Effector CD4-positive, alpha-beta T cell (primary cell): ENCODE measurements at places on chromosomes 13 and 19.

DNA sequence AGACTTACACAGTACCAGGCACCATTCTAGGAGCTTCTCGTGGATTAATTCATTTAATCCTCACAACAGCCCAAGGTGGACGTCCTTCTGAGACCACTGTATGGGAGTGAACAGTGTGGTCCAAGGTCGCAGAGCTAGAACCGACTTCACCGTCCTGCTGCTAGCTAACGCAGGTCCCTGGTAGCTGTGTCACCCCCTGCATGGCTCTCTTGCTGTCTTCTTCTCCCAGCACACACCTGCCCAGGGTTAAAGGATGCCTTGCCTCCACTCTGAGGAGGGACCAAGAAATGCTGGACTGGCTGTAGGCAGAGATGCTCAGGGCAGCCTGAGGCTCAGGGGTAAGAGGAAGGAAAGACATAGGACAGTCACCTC is 3.0 kb downstream of the AKT2 start:
- DNase-seq, result no peak

DNA sequence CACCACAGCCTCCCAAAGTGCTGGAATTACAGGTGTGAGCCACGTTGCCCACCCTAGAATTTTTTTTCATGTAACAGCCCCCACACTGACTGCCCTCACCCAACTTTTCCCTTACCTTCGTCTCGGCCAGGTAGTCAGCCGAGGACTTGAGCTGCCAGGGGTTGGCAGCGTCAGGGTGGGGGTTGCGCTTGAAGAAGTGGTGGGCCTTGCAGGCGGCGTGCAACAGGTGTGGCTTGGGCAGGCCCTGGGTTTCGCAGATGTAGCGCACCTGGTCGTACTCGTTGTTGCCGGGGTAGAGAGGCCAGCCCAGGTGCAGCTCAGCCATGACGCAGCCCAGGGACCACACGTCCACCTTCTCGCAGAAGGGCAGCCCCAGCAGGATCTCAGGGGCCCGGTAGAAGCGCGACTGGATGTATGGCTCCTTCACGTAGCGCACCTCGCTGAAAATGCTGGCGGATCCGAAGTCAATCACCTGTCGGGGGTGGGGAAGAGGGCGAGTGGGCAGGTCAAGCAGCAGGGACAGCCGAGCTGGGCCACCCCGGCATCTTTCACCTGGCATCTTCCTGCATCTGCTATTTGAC is 6.2 kb downstream of the HIPK4 start:
- no peak for DNase-seq

DNA sequence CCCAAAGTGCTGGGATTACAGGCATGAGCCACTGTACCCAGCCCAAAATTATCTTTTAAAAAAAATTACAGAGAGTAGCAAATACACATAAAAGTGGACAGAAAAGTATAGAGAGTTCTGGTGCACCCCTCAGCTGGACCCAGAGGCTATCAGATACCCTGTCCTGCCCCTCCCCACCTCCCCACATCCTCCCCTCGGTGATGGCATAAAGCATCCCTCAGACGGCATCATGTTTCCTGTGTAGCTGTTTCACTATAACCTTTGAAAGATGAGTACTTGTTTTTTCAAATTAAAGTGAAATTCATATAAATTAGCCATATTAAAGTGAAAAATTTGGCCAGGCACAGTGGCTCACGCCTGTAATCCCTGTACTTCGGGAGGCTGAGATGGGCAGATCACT is 20.1 kb downstream of the SLC27A1 start:
- DNase-seq, result peak; percentile 27

DNA sequence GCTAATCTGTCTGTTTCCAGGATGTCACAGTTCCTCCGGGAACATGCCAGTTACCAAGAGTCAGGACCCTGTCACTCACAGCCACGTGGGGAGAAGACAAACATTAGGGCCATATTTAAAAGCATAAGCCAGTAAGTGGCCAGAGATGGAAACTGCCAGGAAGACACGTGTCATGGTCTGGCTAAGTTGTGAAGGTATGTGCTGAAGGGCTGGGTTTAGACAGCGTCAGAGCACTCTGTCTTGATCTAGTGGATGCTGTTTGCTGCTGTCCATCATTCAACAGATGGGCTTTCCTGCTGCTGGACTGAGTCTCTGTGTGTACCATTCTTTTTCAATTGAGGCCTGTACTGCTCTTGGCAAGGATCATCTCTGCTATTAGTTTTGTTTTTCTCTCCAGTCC is 128.6 kb downstream of the HS6ST3 start:
- no peak for DNase-seq

DNA sequence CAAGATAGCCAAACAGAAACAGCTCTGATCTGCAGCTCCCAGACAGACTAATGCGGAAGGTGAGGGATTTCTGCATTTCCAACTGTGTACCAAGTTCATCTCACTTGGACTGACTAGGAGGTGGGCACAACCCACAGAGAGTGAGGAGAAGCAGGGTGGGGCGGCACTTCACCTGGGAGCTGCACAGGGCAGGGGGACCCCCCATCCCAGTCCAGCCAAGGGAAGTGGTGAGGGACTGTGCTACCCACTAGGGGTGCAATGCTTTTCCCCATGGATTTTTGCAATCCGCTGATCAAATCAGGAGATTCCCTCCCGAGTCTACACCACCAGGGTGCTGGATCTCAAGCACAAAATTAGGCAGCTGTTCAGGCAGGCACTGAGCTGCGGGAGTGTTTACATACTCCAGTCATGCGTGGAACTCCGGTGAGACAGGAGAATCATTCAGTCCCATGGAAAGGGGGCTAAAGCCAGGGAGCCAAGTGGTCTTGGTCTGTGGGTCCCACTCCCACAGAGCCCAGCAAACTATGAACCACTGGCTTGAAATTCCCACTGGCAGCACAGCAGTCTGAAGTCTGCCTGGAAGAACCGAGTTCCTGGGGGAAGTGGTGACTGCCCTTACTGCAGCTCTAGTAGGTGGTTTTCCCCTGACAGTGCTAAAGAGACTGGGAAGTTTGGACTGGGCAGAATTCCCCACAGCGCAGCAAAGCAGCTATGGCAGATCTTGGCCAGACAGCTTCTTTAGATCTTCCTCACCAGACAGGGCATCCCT is 85.1 kb upstream of the UFM1 start:
- DNase-seq, result no peak

- no peak for DNase-seq
Observed at GRCh38 chr19:41591951-41592562, 16.1 kb downstream of the CEACAM21 start.

GRCh38 chr13:79659121-79659521 is 178.2 kb downstream of the NDFIP2 start:
- no peak for DNase-seq
